Large intestine (tissue), 12 donors: ENCODE measurements at places on chromosomes 16 and 17.

GRCh38 chr17:52207796-52208195, 49.3 kb upstream of the CA10 start:
- no peak for DNase-seq

DNA sequence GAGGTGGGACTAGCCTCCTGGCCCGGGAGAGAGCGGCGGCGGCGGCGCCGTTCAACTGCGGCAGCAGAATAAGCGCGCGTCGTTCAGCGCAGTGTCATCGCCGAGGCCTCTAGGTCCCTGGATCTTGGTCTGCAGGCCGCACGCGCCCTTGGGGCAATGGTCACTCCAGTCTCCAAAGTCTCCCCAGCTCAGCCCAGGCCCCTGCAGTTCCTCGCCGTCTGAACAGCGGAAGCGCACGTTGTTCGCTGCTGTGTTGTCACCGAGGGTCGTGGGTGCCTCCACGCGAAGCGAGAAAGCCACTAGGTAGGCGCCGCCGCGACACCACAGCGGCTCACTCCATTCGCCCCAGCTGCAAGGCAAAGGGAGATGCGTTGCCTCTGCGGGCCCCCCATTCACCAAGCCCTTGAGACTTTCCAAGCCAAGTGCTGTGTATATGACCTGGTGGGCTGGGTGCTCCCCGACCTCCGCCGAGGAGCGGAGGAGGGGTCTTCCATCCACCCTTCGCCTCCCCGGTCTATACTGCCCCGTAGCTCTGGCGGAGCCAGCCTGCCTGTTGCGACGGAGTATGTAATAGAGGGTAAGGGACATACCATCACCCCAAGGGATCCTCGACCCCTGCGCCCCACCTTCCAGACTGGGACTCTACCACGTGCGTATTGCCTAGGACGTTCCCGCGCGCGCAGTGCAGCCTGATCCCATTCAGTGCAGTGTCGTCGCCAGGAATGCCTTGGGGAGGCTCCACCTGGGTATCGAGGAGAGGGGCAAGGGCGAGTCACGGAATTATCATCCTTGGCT, 656 bp downstream of the VMO1 start:
- peak; percentile 77 for DNase-seq

DNA sequence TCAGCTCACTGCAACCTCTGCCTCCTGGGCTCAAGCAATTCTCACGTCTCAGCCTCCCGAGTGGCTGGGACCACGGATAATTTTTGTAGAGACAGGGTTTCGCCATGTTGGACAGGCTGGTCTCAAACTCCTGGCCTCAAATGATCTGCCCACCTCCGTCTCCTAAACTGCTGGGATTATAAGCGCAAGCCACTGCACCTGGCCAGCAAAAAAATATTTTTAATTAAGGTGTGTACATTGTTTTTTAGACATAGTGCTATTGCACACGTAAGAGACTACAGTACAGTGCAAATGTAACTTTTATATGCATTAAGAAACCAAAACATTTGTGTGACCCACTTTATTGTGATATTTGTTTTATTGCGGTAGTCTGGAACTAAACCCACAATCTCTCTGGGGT, 49.0 kb downstream of the NACA2 start:
- DNase-seq: no peak

DNA sequence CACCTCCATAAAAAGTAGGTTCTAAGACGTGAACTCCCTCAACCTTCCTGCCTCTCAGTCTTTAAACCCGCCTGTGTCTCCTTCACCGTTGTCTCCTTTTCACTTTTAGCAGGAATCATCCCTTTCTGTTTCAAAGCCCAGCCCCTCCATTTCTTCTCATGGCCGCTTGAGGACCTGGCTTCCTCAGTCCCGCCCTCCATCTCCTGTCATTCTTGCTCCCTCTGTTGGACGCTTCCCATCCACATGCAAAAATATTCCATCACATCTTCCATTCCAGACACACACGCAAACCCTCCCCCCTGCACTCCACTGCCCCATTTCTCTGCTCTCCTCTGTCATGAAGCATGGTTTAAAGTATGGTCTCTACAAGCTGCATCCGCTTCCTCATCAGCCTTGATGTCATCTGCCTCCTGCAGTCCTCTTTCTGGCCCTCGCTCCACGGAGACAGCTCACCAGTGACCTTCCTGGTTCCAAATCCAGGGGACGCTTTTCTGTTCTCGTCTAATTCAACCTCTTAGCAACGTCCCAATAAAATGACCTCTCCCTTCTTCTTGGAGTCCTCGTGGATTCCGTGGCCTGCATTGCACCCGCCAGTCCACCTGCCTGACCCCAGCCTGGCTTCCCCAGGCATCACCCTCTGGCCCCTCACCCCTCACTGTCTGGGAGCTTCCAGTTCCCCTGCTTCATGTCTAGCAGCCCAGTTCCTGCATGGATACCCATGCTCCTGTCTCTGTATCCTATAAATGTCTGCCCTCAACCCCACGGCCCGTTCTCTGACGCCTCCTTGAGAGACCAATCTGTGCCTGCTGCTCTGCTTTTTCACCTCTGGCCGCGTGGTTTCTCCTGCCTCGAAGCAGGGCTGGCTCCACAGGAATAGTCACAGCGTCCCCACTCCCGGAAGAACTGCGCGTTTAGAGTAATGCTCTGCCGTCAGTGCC, 26.2 kb downstream of the ANKRD40 start:
- peak; percentile 74 for DNase-seq

- no peak for DNase-seq
Observed at GRCh38 chr17:14730821-14731220, 429.9 kb downstream of the HS3ST3B1 start.

- no peak for DNase-seq
Observed at GRCh38 chr17:58783380-58783779, 27.7 kb downstream of the PPM1E start.
